Parietal lobe (tissue), 2 donors: ENCODE measurements at places on chromosomes 6 and 20. TPM values are rescaled to one million over a fixed set of nuclear protein-coding genes. Genes with fewer than 3 reads are reported as not detected.

Gene SIRPD
- not detected for total RNA-seq

Gene QRSL1
- total RNA-seq = 21.3 TPM

Gene VSTM2L
- 50.7 TPM for total RNA-seq

Gene CTSZ
- 10.3 TPM for total RNA-seq

Gene IFNGR1
- total RNA-seq = 47.0 TPM

Gene RAET1L
- not detected for total RNA-seq

Gene COL10A1
- total RNA-seq = not detected

Gene SSTR4
- not detected for total RNA-seq

Gene LAMA5
- 44.4 TPM for total RNA-seq

Gene HLA-DOB
- total RNA-seq = not detected

Gene PPP1R3G
- total RNA-seq = 1.3 TPM

Gene BCAS1
- 5.0 TPM for total RNA-seq

Gene LTB
- total RNA-seq = not detected

Gene MYH7B
- total RNA-seq = 0.31 TPM

Gene BNIP5
- total RNA-seq = not detected

Gene EDEM2
- total RNA-seq = 8.1 TPM

Gene TMEM63B
- 47.6 TPM for total RNA-seq

Gene ABCF1
- total RNA-seq = 24.7 TPM

Gene HTR1E
- total RNA-seq = 0.63 TPM

Gene C6orf15
- not detected for total RNA-seq
